ENCODE measurements at places on chromosomes 6 and 20.

DNA sequence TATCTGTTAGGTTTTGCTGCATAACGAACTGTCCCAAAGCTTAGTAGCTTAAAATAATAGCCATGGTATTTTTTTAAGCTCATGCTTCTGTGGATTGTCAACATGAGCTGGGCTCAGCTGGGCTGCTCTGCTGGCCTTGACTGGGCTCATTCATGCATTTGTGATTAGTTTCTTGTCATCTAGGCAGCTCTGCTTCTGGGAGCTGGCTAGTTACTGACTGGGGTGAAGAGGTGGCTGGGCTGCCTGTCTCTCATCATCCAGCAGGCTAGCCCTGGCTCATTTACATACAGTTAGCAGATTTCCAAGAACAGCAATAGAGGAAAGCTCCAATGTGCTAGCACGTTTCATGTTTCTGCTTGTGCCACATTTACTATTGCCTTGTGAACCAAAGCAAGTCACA, 165.1 kb upstream of the PCSK2 start:
- DNase-seq, result no peak

- peak; percentile 75 for DNase-seq
Measured at GRCh38 chr6:105994118-105994590, 92.0 kb upstream of the PRDM1 start.

DNA sequence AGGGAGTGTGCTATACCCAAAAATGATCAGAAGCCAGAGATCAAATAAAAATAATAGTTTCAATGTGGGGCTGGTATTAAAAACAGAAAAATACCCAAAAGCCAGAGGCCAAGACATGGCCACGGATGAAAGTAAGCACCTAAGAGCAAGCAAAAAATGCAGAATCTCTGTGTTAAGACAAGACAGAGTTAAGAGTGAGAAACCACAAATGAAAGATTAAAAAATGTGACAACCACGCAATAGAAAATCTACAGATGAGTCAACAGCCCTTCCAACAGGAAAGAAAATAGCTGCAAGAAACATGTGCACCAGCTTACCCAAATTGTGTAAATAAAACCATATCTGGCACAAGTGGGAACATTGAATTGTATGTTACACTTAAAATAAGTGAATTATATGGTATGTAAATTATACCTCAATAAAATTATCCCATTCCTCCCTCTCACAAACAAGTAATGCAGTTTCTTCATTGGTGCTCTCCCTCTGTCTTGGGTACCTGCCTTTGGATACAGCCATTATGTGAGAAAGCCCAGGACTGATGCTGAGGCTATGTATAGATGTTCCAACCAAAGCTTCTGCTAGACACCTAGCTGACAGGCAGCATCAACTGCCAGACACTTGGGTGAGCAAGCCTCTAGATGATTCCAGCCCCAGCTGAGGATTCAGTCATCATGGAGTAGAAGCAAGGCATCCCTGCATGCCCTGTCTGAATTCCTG, 55.3 kb upstream of the UFL1 start:
- no peak for DNase-seq

DNA sequence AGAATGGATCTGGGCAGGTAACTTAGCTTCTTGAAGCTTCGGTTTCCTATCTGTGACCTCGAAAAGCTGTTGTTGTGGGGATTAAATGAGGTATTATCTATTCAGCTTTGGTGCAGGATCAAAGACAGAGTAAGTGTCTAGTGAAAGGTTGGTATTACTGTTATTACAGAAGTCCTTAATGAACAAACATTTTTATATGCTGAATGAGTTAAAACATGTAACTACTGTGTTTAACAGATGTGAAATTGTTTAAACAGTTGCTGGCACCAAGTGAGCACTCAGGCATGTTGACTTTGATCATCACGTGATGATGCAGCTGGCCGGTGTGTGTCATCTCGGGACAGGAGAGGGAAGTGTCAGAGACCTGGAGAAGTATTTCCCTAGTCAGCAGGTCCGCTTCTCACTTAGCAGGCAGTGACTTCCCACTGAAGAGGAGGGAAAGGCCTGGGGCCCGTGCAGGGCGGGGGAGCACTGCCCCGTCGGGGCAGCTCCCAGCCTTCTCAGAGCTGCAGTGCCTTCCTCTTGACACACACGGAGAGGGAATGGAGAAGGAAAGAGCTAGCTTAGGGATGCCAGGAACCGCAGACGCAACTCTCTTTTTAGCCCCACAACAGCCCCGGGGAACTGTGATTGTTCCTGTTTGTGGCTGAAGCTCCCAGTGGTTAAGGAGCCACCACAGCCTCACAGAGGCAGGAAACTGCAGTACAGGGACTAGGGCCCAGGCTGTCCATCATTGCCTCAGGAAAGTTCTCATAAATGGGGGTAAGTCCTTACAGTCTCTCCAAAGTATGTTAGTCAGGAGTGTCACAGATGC, 18.0 kb downstream of the TUBB2A start:
- DNase-seq, result no peak

GRCh38 chr6:159754959-159755914, 6.6 kb upstream of the ACAT2 start:
- no peak for DNase-seq

DNA sequence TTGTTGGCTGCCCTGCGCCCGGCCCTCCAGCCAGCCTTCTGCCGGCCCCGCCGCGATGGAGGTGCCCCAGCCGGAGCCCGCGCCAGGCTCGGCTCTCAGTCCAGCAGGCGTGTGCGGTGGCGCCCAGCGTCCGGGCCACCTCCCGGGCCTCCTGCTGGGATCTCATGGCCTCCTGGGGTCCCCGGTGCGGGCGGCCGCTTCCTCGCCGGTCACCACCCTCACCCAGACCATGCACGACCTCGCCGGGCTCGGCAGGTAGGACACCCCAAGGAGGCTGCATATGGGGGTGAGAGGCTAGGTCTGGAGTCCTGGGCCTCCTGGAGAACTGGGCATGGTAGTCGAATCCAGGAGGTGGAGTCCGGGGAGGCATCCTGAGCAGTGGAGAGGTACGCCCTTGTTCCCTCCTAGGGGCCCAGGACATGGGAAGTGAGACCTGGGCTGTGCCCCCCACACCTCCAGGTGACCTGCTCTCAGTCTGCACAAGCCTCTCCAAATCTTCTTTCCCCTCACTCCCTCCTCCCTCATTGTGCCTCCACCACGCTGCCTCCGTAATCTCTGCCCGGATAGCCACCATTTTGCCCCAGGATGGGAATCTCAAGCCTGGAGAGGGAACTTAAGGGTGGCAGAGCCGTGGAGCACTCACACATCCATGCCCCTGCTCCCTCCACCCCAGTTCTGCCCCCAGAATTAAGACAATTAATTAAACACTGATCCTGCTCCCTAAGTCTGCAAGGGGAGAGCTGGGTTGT, 541 bp downstream of the CDC25B start:
- peak; percentile 70 for DNase-seq

- no peak for DNase-seq
Measured at GRCh38 chr6:195861-196360, 96.4 kb upstream of the DUSP22 start.

DNA sequence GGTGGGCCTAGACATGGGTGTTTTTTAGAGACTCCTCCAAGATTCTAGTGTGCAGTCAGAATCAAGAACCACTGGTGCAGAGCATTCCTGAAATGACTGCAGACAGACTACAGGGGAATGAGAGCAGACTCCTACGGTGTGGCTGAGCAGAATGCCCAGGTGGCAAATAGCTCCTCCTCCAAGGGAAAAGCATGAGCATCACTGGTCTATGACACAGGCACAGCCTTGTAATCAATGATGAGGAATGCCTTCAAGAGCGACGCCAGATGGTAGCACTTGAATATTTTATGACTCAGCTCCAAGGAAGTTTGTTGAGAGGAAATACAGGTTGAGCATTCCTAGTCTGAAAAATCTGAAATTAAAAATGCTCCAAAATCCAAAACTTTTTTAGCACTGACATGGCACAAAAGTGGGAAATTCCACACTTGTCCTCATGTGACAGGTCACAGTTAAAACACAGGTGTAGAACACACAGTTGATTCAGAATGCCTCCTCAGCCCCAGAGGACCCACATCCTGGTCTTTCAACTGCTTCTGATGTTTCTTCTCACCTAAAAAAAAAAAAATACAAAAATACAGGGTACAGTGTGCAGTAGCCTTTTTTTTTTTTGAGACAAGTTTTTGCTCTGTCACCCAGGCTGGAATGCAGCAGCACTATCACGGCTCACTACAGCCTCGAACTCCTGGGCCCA, 10.6 kb upstream of the FAM8A1 start:
- DNase-seq, result no peak

GRCh38 chr20:62976886-62977285, 24.4 kb downstream of the SLC17A9 start:
- DNase-seq, result no peak

DNA sequence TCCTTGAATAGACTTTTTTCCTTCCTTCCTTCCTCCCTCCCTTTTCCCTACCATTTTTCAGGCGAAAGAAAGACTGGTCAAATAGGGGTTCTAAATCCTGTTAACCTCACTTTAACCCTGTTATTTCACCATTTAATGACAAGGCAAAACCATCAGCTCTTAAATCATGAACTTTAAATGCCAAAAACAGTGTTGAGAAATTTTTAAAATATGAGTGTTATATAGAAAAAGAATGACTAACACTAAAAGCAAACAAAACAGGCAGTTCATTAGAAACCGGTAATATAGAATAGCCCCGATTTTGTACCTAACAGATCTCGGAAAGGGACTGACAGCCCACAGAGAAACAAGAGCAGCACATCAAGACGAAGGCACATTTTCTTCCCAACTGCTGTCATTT, 57.4 kb upstream of the CEP85L start:
- no peak for DNase-seq

DNA sequence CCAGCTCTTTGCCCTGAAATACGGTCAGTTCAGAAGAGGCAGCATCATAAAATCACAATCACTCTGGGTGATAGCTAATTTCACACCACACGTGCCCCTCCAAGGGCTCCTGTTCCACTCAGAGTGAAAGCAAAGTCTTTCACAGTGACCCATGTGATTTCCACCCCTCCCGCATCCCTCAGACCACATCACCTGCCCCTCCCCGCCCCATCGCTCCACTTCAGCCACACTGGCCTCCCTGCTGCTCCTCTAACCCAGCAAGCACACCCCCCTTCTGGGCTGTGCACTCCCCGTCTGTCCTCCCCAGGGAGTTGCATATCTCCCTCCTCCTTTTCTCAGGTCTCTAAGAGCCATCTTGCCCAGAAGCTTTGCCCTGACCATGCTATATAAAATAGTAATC, 74.5 kb downstream of the PSMG4 start:
- DNase-seq, result no peak

DNA sequence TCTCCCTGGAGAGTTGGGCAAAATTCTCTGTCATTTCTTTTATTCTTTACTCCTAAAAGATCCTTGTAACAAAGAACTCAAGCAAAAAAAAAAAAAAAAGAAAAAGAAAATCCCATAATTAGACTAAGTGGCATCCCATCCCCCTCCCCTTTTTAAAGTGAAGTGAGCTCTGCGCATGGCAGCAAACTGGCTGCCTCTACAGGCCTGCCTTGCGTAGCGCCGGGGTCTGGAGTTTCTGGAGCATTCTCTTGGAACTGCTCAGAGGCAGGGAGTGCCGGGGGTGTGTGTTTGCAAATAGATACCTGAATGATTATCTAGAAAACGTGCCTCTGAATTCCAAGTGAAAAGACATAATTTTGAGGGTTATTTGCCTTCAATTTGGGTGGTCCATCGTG, 48.1 kb downstream of the FOXC1 start:
- no peak for DNase-seq

GRCh38 chr6:113121571-113121970, 735.6 kb upstream of the MARCKS start:
- no peak for DNase-seq

- peak; percentile 13 for DNase-seq
Measured at GRCh38 chr6:70270287-70271005, 32.4 kb downstream of the COL9A1 start.

- DNase-seq, result no peak
Measured at GRCh38 chr20:58362206-58362516, 26.9 kb upstream of the VAPB start.

DNA sequence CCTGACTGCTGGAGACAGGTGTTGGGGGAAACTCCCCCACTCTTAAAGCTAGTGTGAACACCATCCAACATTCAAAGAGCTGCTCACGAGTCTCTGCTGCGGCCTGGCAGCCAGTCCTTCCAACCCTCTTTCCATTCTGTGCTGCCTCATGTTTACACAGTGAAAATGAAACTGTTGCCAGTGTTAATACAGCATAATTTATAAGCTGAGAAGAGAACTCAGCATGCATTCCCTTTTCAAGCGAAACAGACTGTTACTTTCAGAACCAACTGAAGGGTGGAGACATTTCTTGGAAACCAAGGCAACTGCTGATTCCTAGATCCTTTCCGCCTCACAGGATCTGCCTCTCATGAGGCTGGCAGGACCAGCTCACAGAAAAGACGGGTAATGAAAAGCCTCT, 533.8 kb upstream of the ID4 start:
- peak; percentile 37 for DNase-seq

GRCh38 chr20:37567671-37568588, 40.3 kb upstream of the BLCAP start:
- DNase-seq, result peak; percentile 58

DNA sequence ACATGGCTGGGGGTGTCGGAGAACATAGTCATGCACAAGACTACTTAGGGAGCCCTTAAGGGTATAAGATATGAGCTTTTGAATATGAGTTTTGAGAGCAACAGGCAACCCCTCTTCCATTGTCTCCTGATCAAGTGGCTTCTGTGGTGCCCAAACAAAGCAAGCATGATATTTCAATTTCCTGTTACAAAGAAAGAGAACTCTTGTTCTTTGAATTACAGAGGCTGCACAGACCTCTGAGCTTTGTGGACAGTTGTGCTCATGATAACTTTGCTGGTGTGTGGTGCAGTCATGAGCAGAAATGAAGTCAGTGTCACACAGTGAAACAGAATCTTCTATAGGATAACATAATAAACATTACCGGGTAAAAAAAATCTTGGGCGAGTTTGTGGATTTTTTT, 66.8 kb upstream of the THEMIS start:
- DNase-seq, result no peak

DNA sequence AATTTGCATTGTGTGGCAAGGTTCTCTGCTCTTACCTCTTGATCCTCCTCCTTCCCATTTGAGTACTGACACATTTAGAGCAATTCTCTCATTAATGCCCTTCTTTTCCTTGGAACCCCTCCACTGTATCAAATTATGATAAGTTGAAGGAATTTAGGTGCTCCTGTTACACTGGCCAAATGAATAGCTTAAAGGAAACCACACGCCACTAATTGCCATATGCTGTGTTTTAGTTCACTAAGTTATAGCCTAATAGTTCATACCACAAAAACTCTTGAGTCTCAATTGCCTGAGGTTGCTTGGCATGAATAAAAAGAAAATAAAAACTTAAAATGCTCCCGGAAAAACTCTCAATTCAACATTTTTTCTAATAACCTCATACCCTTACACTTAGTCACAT, 1239.3 kb downstream of the EPHA7 start:
- no peak for DNase-seq

Data from right kidney (tissue), 9 donors.